ENCODE measurements at places on chromosomes 4 and X.
A peak's percentile ranks its signal among the peaks of the same experiment; 100 is the strongest.

DNA sequence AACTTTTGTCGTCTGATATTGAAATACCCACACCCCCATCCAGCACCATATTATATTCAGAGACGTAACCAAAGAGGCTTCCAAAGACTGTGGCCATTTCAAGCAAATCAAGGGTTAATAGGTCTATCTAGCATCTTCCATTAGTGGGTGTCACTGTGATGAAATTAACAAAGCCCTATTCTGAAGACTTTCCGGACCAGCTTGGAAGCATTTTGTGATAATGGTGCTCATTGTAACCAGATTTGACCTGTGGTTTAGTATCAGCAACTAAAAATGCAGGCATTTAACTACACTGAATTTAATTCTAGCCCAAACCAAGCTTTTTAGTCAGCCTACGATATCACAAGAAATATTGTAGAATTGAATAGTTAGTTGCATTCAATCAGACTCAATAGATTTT is 309.7 kb upstream of the TENM3 start:
- DNase-seq: no peak

DNA sequence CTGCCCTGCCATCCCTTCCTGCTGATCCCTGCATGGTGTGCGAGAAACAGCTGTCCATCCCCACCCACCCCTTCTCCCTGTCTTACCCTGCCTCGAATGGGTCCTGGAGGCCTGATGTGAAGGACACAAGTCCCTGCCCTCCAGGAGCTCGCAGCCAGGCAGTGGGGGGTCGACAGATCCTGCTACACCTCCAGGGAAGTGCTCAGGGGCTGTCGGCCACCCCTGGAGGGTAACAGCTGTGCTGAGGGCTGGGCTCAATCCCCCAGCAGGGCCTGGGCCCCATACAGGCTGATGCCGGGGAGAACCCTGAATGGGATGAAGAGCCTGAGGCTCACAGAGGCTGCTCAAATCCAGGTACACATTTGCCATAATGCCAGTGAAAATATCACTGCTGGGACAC is 17.6 kb downstream of the HMX1 start:
- DNase-seq: no peak

GRCh38 chr4:99753931-99754330 is 62.7 kb upstream of the DAPP1 start:
- no peak for DNase-seq

- DNase-seq: no peak
Observed at GRCh38 chrX:107730991-107731766, 44.4 kb downstream of the TSC22D3 start.

DNA sequence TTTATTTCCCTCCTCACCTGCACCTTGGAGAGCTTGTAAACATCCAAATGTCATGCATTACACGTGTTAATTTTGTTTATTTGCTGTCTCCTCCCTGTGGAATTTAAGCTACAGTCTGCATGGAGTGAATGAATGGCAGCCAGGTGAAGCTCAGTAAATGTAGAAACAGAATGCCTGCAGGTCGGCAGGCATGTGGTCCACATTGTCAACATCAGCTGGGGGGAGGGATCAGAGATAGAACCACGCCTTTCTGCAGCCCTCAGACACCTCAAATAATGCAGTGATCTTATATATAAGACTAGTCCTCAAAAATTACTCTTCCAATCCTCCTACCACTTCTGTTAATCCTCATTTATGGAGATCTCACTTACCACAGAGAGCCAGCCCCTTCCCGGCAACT is 131.2 kb upstream of the KIT start:
- no peak for DNase-seq

DNA sequence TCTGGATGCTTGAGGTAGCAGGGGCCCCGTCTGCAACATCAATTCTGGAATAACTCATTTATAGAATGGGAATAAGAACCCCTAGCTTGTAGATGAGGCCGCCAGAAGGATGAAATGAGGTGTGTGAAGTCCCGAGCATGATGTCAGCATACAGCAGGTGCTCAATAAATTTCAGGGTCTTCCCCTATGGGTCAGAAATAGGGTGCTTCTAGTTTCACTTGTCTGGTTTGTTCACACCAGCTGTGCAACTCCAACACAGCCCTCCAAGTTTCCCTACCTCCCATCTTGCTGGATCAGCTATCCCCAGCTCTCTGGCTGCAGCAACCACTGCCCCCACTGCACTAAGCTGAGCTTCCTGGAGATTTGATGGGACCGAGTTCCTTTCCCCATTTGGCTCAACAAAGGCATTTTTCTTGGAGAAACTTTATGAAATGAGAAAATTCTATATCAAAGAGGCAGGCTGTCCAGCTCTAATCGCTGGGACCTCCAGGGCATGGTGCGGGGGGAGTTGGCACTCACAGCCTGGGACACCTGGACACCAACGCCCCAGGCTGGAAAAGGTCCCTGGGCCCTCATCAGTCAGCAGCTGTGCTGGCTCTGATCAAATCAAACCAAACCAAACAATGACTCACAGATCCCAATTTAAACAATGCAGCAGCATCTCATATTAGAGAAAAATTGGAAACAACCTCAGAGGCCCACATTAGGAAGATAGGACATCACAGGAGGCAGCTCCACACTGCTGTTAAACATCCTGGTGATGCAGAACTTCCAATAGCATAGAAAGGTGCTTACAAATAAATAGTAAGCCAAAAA is 13.3 kb downstream of the SLC2A9 start:
- peak; percentile 85 for DNase-seq

DNA sequence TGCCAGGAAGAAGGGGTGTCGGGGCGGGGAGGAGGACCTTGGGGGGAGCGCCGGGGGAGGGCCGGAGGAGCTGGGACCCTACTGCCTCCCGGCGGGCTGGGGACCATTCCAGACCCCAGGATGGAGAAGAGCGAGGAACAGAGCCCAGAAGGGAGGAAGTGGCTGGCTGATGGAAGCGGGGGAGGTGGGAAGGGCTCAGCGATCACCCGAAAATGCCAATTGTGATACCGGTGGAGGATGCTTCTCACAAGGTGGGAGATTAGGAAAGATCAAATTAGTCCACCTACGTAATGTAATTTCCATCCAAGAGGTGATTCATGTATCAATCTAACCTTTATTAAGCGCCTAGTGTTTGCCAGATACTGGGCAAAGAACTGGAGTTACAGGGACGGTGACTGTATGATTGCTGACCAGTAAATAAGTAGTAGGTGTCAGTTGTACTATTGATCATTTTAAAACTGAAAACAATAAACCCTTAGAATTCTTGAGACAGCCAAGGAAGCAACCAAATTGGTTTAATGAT is 452 bp upstream of the RAI2 start:
- DNase-seq: no peak

DNA sequence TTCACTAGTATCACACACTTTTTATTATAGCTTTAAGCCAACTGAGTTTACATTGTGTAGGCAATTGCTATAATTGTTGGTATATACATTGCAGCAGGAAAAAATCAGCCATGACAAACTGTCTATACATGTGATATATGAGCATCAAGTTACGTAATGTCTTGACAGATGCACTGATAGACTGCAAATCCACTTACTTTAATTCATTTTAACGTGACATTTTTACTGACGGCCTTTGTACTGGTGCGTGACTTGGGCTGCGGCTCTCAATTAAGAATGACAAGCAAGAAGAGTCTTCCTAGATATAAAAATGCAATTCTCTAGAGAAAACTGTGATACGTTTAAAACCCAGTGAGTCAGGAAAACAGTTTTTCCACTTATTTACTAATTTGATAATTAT is 143.8 kb downstream of the ACTRT1 start:
- DNase-seq: no peak

DNA sequence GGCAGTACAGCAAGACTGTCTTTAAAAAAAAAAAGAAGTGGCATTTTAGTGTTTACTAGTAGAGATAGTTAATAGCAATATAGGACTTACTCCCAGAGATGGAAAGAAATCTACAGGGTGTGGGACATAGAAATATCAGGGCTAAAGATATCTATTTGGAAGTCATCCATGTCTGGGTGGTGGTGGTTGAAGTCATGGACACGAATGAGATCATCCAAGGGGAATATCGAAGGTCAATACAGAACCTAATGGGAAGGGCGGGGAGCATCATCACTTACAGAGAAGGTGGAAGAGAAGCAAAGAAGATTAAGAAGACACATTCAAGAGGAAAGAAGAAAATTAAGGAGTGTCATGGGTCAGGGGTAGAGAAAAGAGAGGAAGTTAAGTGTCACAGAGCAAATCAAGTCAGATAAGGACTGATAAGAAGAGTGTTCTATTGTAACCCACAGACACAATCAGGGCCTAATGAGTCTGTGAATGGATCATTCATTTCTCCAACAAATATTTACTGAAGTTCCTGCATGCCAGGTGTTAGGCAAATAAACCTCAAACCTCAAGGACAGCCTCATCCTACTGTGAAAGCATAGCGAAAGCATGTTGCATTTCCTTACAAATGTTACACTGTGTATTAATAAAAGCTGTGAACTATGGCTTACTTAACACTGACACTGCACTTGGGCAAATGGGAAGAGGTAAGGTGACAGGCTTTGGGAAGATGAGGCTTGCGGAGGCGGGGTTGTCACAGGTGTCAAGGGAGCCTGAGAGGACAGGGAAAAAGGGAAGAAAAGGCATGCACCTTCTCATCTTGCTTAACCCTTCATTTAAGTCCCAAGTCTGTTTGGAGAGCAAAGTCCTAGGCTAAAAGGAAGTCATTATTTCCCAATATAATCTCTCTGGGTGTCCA is 65.3 kb downstream of the ELOVL6 start:
- DNase-seq: no peak

GRCh38 chr4:124519196-124519595 is 193.3 kb downstream of the ANKRD50 start:
- no peak for DNase-seq

- no peak for DNase-seq
Observed at GRCh38 chr4:3213106-3213425, 35.9 kb upstream of the MSANTD1 start.

DNA sequence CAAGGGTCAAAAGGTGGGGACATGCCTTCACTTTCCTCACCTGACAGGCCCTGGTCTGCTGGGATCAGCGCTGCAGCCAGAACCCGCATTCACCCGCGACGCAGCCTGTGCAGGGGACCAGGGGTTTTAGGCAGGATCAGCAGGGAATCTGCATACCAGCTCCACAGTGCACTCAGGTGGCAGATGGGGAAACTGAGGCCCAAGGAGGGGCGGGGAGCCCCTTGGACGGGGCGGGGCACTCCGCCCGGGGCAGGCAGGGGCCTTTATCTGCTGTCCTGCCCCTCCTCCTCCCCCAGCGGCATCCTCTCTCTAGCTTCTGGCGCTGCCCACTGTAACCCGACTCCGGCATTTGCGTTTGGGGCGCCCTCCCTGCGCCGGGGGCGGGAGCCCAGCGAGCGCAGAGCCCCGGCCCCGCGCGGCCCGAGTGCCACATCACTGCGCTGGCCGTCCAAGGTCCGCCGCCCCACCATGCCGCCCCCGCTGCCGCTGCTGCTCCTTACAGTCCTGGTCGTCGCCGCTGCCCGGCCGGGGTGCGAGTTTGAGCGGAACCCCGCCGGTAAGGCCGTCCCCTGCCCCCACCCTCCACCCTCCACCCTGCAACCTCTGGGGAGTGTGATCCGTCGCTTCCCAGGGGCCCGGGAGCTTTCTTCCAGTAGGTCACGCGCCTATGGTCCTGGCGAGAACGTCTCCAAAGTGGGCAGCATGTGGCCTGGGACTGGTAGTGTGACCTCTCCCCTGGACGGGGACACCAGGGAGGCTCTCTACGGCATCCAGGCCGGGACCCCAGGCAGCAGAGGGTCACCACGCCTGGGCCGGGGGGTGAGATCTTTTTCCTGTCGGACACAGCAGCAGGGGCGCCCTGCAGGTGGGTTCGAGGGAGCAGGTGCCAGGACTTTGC is at the start of gene CPZ:
CPZ (plus strand) TSS at position 400 of the 898 bp plus-strand sequence; CDS start at position 469, 69 bp downstream.
- peak; percentile 61 for DNase-seq

GRCh38 chr4:118964891-118965411 is 76.3 kb downstream of the SYNPO2 start:
- no peak for DNase-seq

GRCh38 chr4:89567936-89568335 is 260.3 kb upstream of the GPRIN3 start:
- no peak for DNase-seq

DNA sequence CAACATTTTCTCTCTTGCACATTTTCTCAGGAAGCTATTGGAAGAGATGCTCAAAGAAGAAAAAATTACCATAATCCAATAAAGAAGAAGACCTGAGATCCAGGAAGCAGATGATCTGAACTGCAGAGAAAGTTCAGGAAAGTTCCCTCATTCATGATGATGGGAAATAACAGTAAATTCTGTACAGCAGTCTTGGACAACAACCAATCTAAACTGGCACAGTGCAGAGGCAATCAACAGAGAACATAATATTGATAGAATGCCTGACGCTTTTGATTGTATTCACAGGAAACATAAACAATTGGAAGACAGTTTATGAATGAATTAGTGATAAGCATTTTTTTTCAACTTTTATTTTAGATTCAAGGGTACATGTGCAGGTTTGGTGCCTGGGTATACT is 428.9 kb downstream of the KCTD8 start:
- no peak for DNase-seq

- no peak for DNase-seq
Observed at GRCh38 chr4:151540728-151541388, 131.9 kb downstream of the FHIP1A start.

DNA sequence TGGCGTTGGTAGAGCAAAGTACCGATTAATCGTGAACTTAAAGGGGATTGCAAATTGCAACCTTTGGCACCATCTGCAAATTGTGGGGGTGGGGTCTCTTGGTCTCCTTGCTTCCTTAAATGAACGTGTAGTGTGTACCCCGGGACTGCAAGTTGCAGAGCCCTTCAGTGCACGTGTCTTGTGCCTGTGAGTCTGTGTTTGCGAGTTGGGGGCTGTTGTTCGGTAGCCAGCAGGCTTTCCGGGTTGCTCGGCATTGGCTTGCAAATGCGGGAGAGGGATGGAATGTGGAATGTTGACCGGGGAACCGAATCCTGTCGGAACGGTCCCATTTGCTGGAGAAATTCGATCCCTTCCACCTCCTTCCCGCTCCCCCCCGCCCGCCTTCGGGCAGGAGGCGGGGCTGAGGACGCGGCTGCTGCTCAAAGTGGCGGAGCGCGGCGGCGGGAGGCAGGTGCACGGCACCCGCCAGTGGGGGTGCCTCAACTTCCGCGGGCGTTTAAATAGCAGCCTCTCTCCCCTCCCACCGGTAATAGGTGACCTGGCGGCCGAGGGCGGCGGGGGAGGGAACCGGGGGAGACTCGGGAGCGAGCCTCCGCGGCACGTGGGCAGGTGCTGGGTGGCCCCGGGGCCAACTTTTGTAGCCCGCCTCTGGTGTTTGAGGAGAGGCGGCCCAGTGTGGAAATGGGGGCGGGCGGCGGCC is 1.5 kb downstream of the JADE1 start:
- peak; percentile 76 for DNase-seq

- no peak for DNase-seq
Observed at GRCh38 chrX:18995221-18995620, 11.3 kb upstream of the PHKA2 start.

GRCh38 chrX:10176121-10177003 is 19.6 kb downstream of the CLCN4 start:
- DNase-seq: no peak
